ENCODE measurements at places on chromosomes 16 and 17.

GRCh38 chr17:44568945-44569858 is 11.9 kb downstream of the FZD2 start:
- DNase-seq: no peak

DNA sequence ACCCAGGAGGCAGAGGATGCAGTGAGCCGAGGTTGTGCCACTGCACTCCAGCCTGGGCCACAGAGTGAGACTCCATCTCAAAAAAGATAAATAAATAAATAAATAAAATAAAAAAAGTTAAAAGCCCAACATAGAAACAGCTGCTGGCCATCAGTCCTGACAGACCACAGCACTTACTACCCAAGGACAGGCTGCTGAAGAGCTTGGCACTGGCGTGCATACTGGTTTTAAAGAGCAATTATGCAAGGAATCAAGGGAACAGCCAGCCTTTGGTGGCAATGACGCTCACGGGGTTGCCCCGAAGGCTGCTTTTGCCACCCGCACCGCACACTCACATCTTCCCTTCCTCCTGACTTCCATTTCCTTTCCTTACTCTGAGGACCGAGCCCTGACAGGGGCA is 4.2 kb downstream of the PLD6 start:
- no peak for DNase-seq

DNA sequence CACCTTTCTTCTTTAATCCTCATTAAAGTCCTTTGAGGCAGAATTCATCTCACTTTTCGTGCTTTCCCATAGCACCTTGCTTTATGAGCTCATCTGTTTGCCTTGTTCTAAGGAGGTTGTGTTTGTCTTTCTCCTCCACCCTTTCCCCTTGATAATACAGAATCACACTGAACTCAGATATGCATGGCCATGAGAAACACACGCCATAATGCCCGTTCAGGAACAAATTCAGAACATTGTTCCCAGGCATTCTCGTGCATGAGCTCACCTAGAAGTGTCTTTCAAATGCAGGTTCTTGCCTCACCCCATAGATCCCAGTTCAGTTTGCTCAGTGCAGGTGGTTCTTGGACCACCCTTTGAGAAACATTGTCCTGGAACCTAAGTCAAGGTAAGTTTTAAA is 71.1 kb downstream of the TMEM114 start:
- DNase-seq: no peak

DNA sequence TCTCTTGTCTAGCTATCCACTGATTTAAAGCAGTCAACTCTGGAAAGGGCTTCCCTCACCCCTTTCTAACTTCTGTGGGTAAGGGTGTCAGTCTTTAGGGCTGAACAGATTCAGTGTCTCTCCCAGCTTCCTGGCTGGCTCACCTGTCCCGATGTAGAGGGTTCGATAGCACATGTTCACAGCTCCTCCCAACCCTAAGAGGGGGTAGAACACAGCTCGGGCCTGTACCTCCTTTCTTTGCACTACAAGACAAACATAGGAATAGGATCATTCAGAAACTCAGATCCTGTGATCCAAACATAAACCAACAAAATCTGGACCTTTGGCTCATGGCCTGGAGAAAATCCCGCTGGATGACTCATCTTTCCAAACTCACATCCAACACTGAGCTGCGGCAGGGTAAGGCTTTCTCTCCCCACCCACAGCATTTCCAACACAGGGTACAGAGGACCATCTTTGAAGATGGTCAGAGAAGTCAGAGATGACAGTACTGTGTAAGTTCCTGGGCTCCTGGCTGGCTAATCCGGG is 5.8 kb upstream of the DHRS13 start:
- no peak for DNase-seq

DNA sequence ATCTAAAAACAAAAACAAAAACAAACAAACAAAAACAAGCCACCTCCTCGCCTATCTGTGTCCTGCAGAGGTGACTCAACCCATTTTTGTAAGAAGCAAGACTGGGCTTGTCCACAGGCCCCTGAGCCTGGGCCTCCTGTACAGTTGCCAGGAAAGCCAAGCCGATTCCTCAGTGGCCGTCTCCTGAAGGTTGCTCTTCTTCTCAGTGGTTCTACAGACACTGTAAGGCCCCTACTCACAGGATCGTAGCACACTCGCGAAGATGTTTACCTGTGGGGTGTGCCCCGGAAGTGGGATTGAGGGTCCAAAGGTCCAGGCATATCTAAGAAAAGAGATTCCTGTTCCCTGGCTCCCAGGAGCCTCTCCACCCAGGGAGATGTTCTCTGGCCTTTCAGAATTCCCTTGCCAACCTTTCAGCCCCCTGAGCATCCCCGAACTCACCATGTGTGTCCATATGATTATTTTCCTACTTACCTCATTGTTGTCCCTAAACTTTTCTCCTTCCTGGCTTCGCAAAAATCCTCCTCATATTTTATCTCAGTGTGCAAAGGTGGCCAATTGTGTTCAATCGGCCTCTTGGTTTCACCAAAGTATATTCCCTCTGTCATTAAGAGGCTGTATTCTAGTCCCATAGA is 7.5 kb upstream of the CES3 start:
- no peak for DNase-seq

DNA sequence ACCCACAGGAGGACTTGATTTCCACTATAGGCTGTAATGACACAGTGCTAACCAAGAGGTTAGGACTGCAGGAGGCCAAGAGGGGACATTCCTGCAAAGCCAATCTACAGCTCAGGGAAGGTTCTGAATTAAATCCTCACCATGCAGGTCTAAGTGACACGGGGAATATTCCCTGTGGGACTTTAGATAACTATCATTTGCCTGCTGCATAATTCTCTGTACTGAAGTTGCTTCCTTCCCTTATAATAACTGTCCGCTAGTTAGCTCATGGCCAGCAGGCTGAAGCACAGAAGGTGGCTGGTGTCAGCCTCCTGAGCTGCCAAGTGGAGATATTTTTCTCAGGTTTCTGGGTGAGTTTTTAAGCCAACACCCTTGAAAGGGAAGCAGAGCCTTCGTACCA is 74.6 kb upstream of the SOX9 start:
- DNase-seq: no peak

GRCh38 chr16:48353565-48354163 is 31.5 kb downstream of the SIAH1 start:
- DNase-seq: peak; percentile 56

DNA sequence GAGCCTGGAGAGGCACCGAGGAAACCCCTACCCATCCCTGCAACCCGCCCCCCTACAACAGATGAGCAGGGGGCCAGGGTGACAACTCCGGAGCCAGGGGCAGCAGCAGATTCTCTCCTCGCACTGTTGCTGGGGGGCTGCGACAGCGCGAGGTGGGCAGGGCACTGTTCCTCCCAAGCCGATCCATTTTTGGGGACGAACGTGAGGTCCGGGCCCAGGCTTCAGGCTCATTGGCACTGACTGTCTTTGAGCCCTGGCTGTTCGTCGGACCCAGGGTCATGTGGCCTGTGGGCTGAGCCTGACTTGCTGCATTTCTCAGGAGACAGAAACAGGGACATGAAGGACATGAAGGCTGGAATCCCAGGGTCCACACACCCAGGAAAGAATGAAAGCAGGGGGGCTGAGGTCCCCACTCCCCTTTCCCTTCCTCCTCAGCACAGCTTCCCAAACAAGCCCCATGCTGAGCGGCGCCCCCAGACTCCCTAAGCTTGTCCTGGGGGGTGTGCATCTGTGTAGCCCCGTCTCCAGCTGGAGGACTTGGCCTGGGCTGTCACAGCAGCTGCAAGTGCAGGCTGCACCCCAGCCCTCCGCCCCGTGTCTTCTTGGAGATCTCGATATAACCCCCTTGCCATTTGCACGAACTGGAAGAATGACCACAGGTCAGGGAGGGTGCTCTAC is 18.7 kb downstream of the CEP295NL start:
- no peak for DNase-seq

GRCh38 chr17:79970576-79971068 is 65.0 kb downstream of the TBC1D16 start:
- peak; percentile 23 for DNase-seq

DNA sequence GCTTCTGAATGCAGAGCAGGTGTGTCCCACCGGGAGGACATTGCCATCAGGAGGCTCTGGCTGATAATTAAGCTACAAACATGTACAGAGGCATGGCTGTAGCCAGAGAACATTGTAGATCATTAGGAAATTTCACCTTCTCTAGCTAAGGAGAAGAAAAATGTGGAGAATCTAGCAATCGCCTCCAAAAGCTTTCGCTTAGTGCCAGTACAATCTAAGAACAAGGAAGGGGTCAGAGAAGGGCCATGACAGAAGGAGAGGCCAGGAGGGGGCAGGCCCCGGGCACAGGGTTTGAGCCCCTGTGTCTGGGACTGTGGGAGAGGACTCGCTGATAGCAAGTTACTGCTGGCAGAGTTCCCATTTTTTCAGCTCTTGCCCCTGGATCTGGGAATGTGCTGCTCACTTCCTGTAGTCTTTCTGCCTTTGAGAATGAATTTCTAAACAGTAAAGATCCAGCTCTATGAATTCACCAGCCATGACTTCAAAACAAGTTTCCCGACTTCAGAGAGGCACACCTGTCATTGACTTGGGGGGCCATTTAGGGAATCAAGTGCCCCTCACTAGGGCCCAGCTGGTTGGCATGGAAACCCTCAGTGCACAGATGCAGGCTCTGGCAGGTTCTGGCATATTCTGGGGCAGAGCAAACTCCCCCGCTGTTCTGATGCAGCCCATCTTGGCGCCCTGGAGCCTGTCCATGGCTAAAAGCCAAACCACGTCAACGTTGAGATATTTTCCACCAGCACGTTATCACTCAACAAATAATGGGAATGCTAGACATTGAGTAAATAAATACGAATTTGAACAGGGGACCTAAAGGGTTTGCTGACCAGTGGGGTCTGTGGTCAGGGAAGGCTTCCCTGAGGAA is 59.5 kb upstream of the CACNG4 start:
- no peak for DNase-seq
